Calu3 (cell line): ENCODE measurements at places on chromosomes 5 and 9.

- H3K27ac ChIP-seq = no peak overlapping the region
- DNase-seq = no peak
- peaks cover 4% of the 10 kb centered on the region for H3K36me3 ChIP-seq
- peaks cover 20% of the 10 kb centered on the region for H3K4me1 ChIP-seq
- H3K27me3 ChIP-seq = no peaks in the 10 kb centered on the region
Measured at GRCh38 chr5:172114875-172115422, 73.1 kb downstream of the STK10 start.

GRCh38 chr5:39274398-39275085, 55.2 kb upstream of the FYB1 start:
- H3K27me3 ChIP-seq = no peaks in the 10 kb centered on the region
- H3K4me3 ChIP-seq = no peak overlapping the region
- DNase-seq = no peak
- no peaks in the 10 kb centered on the region for H3K36me3 ChIP-seq

GRCh38 chr5:137145721-137146120, 353.4 kb downstream of the SPOCK1 start:
- H3K36me3 ChIP-seq = peaks cover 20% of the 10 kb centered on the region
- peak overlapping the region; percentile 7 for H3K4me3 ChIP-seq
- H3K4me1 ChIP-seq = peaks cover 48% of the 10 kb centered on the region
- H3K27ac ChIP-seq = peak overlapping the region; percentile 96
- DNase-seq = no peak
- no peaks in the 10 kb centered on the region for H3K27me3 ChIP-seq

- no peak overlapping the region for H3K27ac ChIP-seq
- DNase-seq = no peak
- H3K27me3 ChIP-seq = peaks cover 78% of the 10 kb centered on the region
- H3K4me1 ChIP-seq = no peaks in the 10 kb centered on the region
- no peaks in the 10 kb centered on the region for H3K36me3 ChIP-seq
Measured at GRCh38 chr9:134231330-134231745, 67.0 kb upstream of the RNU6ATAC start.

- no peaks in the 10 kb centered on the region for H3K4me1 ChIP-seq
- H3K4me3 ChIP-seq = no peak overlapping the region
- H3K36me3 ChIP-seq = no peaks in the 10 kb centered on the region
- H3K27me3 ChIP-seq = peaks cover 40% of the 10 kb centered on the region
- no peak overlapping the region for H3K27ac ChIP-seq
Measured at GRCh38 chr5:6466975-6467567, 18.4 kb downstream of the UBE2QL1 start.

DNA sequence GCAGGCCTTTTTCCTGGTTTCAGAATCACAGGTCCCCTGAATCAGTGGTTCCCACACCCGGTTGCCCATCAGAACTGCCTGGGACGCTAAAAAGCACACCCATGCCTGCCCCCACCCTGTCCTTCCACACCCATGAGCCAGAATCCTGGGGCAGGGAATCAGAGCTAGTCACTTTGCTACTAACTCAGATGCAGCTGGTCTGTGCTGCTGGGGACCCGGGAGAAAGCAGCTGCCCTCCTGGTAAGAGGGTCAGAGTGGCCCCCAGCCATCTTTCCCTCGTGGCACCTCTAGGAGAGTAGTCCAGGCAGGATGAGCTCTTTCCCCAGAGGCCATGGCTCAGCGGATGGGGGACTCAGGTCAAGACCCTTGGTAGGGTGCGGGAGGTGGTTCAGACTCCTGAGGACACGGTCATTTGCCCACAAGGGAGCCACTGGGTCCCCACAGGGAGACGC, 11.3 kb upstream of the NUP214 start:
- H3K4me3 ChIP-seq = no peak overlapping the region
- no peaks in the 10 kb centered on the region for H3K27me3 ChIP-seq
- H3K4me1 ChIP-seq = no peaks in the 10 kb centered on the region
- no peak for DNase-seq

GRCh38 chr9:20152151-20152725, 363.4 kb upstream of the SLC24A2 start:
- H3K4me1 ChIP-seq = no peaks in the 10 kb centered on the region
- no peak overlapping the region for H3K27ac ChIP-seq
- DNase-seq = no peak
- H3K4me3 ChIP-seq = no peak overlapping the region
- H3K27me3 ChIP-seq = peaks cover 36% of the 10 kb centered on the region
- no peaks in the 10 kb centered on the region for H3K36me3 ChIP-seq

DNA sequence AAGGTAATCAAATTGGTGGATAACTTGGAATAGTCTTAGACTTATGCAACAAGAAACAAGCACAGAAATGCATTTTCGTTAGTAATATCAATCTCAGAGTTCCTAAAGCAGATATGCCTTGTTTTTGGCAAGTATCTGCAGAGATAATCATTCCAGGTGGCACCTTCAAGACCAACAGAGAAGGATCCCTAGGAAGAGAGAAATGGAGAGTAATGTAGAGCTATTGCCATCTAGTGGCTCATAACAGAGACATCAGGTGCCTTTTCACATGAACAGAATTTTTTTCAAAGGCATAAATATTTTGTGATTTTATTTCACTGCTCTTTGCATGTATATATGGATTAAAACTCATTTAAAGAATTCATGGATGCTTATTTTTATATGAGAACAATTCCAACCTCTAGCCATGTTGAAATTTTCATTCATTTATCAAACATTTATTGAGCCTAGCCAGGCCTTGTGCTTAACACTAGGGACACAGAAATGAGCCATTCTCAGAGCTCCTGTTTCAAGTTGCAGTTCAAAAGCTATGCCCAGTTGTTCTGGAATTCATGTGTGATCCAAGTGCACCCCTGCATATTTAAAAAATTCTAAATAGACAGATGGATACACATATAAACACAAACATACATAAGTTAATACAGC, 117.5 kb upstream of the OR13F1 start:
- no peak for DNase-seq
- H3K36me3 ChIP-seq = no peaks in the 10 kb centered on the region
- no peaks in the 10 kb centered on the region for H3K4me1 ChIP-seq
- H3K27me3 ChIP-seq = no peaks in the 10 kb centered on the region
- H3K4me3 ChIP-seq = no peak overlapping the region

DNA sequence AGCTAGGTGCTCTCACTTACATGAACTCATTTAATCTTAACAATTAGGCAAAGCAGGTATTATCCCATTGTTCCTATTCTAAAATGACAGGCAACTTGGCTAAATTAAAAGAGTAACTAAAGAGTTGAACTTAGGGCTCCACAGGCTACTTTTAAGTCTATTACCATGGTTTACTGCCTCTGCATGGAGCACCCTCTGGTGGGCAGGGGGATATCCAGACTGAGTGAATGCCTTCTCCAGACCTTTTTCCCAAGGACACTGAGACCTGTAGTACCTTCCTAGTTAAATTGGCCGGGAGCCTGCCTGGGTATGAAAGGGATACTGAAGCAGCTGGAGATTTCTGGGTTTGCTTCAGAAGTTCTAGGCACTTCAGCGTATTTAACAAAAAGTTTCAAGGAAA, 238.1 kb downstream of the ELAVL2 start:
- peaks cover 17% of the 10 kb centered on the region for H3K4me1 ChIP-seq
- no peak overlapping the region for H3K4me3 ChIP-seq
- no peak for DNase-seq

- DNase-seq = no peak
- peaks cover 6% of the 10 kb centered on the region for H3K36me3 ChIP-seq
- H3K27ac ChIP-seq = no peak overlapping the region
- no peak overlapping the region for H3K4me3 ChIP-seq
Measured at GRCh38 chr5:139743001-139743771, 52.4 kb upstream of the PSD2 start.
